ENCODE measurements at places on chromosomes 5 and 9. TPM values are rescaled to one million over a fixed set of nuclear protein-coding genes. Genes with fewer than 3 reads are reported as not detected.
A peak's percentile ranks its signal among the peaks of the same experiment; 100 is the strongest.

DNA sequence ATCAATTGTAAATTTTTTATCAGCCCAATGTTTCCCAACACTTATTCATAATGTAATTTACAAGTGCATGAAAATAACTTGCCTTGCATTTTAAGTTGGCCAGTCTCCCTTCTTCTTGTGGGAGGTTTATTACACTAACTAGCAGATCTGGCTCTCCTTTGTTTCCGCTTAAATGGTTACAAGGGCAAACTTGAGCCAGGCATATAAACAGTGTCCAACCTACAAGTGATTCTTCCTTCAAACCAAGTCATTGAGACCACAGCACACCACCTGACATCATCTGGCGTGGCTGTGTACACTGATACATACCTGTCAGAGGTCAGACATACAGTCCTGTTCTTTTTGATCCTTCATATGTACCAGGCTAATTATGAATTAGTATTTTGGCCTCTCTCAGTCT, 80.1 kb downstream of the ALDH1A1 start:
- no peaks in the 10 kb centered on the region for H3K36me3 ChIP-seq
- H3K4me1 ChIP-seq = no peaks in the 10 kb centered on the region

- no peak for DNase-seq
- H3K27me3 ChIP-seq = no peaks in the 10 kb centered on the region
- peak overlapping the region; percentile 28 for H3K27ac ChIP-seq
- H3K4me3 ChIP-seq = no peak overlapping the region
- peaks cover 46% of the 10 kb centered on the region for H3K4me1 ChIP-seq
- peaks cover 22% of the 10 kb centered on the region for H3K36me3 ChIP-seq
These were observed 36.4 kb downstream of the MTMR12 start for GRCh38 chr5:32276173-32276853.

Gene AHRR
- total RNA-seq = 16.7 TPM

GRCh38 chr9:27590651-27591050, 17.4 kb upstream of the C9orf72 start:
- no peaks in the 10 kb centered on the region for H3K4me1 ChIP-seq
- H3K27ac ChIP-seq = no peak overlapping the region
- no peak overlapping the region for H3K4me3 ChIP-seq

- no peak for DNase-seq
- H3K27ac ChIP-seq = peak overlapping the region; percentile 87
- H3K36me3 ChIP-seq = peaks cover 11% of the 10 kb centered on the region
- peak overlapping the region; percentile 92 for H3K4me3 ChIP-seq
- H3K27me3 ChIP-seq = no peaks in the 10 kb centered on the region
These were observed 2.0 kb downstream of the JMY start for GRCh38 chr5:79237740-79238560.

- no peak for DNase-seq
- no peaks in the 10 kb centered on the region for H3K27me3 ChIP-seq
- no peaks in the 10 kb centered on the region for H3K4me1 ChIP-seq
These were observed 428.6 kb upstream of the TLE4 start for GRCh38 chr9:79143211-79143610.
